ENCODE measurements at places on chromosomes 7 and 10.

GRCh38 chr10:91672021-91672608 lies 39.2 kb upstream of the PPP1R3C start:
- no peak for DNase-seq

DNA sequence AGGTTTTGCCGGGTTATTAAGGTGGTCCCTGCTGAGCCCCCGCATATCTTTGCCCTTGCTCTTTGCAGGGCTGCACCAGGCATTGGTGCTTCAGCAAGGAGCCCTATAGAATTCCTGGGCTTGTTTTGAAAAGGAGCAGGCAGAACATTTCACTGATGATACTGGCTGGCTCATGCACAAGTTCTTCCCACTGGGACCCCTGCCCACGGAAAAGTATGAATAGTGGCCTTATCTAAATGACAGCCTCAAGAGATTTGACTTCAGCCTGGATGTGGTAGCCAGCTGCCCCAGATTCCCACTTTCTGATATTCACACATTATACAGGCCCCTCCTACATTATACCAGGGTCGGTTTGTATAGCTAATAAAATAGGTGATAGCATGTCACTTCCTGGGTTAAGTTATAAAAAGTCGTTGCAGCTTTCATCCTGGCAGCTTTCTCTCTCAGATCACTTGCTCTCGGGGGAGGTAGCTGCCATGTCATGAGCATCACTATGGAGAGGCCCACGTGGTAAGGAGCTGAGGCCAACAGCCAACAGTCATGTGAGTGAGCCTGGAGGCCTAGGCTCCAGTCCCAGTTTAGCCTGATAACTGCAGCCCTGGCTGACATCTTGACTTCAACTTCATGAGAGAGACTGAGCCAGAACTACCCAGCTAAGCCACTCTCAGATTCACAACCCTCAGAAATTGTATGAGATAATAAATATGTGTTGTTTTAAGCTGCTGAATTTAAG lies 16.8 kb upstream of the CRTAC1 start:
- DNase-seq = no peak

GRCh38 chr10:52394246-52394645 lies 80.2 kb downstream of the DKK1 start:
- no peak for DNase-seq

DNA sequence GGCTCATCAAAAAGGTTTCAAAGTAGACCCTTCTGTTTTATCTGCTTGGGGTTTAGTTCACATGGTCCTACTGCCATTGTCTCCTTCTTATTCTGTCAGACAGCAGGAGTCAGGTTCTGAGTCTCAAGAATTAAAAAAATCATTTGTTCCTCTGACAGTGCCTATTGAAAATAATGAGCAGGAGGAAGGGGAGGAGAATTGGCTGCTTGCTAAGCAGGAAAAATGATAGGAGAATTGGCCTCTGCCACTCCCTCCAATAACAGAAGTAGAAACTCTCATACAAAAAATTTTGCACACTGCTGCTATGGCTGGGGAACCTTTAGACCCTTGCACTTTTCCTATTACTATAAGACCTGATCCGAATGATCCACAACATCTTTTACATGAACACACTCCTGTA lies 35.7 kb downstream of the OR13A1 start:
- DNase-seq = no peak

GRCh38 chr10:89814278-89814677 lies 112.9 kb downstream of the KIF20B start:
- DNase-seq = no peak

DNA sequence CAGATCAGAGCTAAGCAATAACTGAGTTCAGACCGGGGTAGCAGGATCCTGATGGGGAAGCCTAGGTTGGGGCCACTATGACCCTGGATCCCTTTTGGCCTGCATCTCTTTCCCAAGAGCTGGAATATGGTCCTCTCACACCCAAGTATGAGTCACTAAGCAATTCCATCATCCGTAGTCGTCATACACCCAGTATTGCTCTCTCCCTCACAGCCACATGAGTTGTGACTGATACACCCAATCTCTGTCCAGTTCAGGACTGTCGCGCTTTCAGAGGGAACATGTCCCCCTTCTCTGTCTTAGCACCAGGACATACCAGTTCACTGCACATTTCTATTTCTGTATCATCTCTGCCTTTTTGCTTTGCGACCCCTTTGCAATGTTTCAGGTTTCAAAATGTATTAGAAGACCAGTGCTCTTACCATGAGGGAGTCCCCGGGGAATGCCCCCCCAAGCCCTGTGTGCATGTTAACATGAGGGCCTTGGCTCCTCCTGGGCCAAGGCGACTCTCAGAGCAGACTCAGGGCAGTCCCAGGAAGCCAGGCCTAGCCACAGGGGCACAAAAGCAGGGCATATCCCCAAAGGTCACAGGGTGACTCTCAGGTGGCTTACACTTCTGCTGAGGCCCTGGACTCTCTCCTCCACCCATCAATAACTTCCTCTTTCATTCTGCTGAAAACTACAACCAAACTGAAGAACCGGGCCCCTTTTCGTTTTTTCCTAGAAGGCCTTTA lies 75.3 kb upstream of the SAMD8 start:
- DNase-seq = no peak

- DNase-seq = no peak
Observed at GRCh38 chr10:70958396-70958795, 70.0 kb upstream of the PCBD1 start.

DNA sequence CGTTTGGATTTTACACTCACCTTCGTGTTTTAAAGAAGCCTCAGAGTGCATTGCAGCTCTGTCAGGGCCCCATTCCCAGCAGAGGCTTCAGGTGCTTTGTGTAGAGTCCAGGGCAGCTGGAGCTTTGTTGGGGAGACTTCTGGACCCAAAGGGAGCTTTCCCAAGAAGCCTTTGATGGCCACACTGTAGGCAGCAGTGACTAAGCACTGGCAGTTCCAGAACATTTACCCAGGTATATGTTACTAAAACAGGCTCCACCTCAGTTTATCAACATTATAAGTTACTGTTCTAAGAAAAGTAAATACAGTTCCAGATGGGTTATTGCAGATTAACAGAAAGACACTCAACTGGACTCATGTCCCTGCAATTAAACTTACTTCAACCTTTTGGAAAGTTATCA lies 66.8 kb downstream of the LANCL2 start:
- DNase-seq = no peak

- no peak for DNase-seq
Observed at GRCh38 chr10:133131053-133131452, 29.0 kb upstream of the KNDC1 start.

DNA sequence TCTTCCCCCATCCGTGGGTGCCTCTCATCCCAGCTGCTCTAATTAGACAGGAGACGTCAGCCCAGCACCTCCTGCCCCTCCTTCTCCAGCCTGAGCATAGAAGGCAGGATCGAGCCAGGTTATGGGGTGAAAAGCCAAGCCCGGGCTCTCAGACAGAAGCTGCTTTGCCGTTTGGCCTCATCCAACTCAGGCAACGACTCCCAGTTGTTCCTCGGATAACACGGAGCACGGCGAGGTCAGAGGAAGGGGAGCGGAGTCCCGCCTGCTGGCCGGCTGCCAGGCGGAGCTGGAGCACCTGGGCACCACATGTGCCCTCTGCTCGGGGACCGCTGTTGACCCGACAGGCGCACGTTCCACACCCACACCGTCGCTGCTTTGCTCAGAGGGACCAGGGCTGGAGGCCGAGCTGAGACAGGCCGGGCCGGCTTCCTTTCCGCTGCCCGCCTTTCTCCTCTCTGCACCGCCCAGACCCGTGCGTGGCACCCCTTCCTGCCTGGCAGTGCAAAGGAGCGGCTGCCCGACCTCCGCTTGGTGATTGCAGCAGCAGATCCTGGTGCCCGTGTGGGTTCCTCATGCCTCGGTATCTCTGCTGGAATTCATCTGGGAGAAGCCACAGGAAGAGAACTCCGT lies 21.6 kb upstream of the UNCX start:
- DNase-seq = no peak

DNA sequence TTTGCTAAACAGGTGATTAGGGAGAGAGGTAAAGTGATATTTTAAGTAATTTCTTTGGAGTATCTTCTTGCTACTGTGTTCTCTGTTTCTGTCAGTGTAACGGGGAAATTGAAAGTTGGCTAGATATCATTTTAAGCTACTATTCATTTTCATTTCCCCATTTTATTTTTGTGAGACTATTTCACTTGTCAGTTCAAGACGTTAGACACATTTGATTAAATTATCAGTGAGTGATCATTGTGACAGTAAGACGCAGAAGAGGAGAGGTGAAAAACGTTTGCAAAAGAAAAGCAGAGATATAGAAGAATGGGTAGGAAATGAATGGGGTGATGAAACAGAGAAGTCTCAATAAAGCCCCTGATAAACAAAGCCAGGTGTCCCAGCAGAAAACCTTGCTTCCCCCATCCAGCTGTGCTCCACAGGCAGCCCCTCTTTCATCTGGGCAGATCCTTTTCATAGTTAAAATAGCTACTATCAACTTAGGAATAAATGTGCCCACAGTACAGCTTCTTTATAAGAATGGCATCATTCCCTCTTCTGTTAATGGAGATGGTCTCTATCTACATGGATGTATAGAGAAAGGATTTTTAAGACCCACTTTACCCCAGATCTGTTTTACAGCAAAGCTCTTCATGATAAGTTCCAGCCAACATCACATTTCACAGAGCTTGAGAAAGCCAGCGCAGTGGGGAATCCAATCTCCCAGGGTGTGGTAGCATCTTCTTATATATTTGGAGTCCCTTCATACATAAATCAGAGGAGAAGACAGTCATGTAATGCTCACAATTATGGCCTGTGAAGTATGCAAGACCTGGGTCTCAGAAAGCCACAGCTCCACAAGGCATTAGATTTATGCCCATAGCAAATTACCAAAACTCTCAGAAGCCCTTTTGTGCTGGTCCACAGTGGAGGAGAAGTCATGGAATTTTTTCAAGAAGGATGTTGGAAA lies 138.1 kb upstream of the ITGB1 start:
- no peak for DNase-seq

- DNase-seq = no peak
Observed at GRCh38 chr7:23272275-23272674, 25.7 kb downstream of the GPNMB start.

DNA sequence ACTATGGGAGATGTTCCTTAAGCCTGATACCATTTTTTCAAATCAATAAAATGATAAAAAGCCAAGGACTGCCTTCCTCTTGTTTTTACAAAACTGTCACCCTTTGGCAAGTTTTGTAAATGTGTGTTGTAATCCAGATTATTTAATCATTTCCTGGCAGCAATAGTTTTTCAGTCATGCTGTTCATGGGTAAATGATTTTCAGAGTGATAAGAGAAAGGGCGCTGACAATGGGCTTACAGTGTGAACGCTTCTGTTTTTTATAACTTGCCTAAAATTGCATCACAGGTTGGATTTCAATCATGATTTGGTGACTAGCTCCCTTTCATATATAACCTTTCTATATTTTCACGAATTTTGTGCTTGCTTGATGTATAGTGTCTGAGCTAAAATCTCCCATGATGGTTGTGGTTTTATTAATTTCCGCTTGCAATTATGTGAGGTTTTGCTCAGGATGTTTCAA lies 19.0 kb upstream of the DMBT1 start:
- DNase-seq = no peak

DNA sequence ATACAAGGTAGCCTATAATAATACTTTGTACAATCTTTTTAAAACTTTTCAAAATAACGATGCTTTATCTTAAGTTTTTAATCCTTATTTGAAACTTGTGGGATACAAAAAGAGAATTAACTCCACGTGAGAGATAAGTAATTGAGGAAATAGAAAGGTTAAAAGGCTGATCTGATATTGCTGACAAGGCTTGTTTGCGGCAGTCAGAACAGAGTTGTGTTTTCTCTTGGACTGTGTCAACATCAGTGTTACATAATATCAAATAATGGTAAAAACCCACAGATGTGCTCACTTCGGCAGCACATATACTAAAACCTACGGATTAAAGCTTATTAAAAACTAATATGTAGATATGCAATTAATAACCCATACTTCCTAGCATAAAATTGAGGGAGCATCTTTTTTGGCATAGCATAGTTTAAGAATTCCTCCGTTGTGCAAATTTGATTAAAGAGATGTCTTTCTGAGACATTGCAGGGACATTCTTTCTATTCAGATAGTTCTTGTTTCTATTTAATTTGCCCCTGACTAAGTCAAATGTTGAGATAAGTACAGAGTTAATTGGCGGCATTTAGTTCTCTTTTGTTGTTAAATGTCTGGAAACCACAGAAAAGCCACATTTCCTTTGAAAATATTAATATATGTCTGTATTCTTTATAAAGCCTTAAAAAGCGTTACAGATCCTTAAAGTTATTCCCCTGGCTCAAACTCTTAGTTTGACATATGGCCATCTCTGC lies 63.3 kb downstream of the FAM185A start:
- no peak for DNase-seq

- DNase-seq = no peak
Observed at GRCh38 chr7:74183142-74183541, 9.0 kb downstream of the EIF4H start.

DNA sequence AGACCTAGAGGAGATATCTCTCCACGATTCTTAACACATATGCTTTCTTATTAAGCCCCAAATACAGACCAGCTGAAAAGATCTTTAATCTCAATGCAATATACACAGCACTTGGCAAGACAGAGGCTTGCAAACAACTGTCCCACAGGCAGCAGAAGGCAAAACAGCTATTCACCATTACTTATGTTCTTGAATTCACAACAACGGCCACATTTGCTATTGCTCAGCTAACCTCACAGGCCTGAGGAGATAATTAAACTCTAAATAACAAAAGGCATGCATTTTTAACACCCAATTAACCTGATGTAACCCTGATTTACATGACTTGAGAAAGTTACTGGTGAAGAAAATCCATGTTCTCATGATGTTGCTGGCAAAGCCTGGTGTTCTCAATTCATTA lies 216.4 kb downstream of the CRPPA start:
- DNase-seq = no peak

GRCh38 chr10:61655335-61655851 lies 7.3 kb upstream of the CABCOCO1 start:
- DNase-seq = no peak

- no peak for DNase-seq
Observed at GRCh38 chr7:76364198-76364584, 5.4 kb upstream of the YWHAG start.

GRCh38 chr10:110494532-110494931 lies 3.2 kb upstream of the DUSP5 start:
- DNase-seq = no peak

GRCh38 chr10:14821635-14822375 lies 16.0 kb downstream of the CDNF start:
- DNase-seq = no peak

GRCh38 chr10:62617652-62618051 lies 186.9 kb upstream of the ADO start:
- no peak for DNase-seq

DNA sequence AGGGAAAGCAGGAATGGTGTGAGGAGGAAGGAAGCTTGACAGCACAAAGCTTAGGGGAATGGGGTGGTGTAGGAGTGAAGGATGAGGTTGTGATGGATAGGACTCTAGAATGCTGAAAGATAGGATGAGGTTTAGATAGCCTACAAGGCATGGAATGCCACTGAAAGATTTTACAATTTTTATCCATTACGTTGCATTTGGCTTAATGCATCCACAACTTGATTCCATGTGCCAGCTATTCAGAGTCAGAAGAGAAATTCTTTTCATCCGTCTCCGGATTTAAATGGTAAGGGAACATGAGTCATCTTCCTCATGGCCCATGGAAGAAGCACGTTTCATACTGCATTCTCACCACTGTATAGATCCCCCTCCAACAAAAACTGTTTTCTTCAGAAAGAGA lies 212.4 kb upstream of the BMPER start:
- DNase-seq = no peak

All from CD4-positive, alpha-beta T cell treated with Interferon gamma for 1 hour (primary cell).